ENCODE measurements at places on chromosomes 12 and 14. TPM values are rescaled to one million over a fixed set of nuclear protein-coding genes. Genes with fewer than 3 reads are reported as not detected.

DNA sequence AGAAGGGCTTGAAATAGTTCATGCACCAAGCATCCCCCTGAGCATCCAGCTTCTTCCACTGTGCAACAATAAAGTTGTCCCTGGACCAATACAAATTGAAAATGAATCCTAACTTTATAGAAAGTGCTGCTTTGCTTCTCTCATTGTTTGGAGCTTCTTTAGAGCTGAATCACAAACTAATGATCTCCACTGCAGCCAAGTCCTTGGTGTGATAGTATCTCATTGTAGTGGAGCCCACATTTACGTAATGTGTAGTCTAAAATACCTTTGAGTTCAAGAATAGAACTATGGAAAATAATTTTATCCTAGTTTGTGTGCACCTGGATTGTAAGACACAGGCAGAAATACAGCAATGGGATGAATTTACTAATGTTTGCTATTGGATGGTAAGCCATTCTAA is 319.9 kb downstream of the EGLN3 start:
- DNase-seq = no peak

DNA sequence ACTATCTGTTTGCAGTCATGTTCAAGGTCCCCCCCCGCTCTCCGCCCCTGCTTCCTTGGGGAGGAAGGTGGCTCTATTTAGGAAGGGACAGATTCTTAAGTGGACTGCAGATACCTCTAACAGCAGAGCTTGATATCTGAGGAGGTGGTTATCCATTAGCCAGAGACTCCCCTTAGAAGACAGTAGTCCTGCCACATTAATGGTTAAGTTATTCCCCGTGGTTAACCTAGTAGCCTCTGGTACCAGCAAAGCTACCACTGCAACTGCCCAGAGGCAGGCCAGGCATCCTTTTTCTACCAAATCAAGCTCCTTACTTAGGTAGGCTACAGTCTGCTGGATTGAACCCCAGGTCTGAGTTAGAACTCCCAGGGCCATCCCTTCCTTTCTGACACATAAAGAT is 162.1 kb upstream of the AVPR1A start:
- DNase-seq = no peak

- no peak for DNase-seq
Measured at GRCh38 chr12:58086930-58087329, 145.6 kb downstream of the ATP23 start.

Gene DLGAP5
- not detected for total RNA-seq

GRCh38 chr12:68375756-68376695 is 43.9 kb upstream of the MDM1 start:
- no peak for DNase-seq

DNA sequence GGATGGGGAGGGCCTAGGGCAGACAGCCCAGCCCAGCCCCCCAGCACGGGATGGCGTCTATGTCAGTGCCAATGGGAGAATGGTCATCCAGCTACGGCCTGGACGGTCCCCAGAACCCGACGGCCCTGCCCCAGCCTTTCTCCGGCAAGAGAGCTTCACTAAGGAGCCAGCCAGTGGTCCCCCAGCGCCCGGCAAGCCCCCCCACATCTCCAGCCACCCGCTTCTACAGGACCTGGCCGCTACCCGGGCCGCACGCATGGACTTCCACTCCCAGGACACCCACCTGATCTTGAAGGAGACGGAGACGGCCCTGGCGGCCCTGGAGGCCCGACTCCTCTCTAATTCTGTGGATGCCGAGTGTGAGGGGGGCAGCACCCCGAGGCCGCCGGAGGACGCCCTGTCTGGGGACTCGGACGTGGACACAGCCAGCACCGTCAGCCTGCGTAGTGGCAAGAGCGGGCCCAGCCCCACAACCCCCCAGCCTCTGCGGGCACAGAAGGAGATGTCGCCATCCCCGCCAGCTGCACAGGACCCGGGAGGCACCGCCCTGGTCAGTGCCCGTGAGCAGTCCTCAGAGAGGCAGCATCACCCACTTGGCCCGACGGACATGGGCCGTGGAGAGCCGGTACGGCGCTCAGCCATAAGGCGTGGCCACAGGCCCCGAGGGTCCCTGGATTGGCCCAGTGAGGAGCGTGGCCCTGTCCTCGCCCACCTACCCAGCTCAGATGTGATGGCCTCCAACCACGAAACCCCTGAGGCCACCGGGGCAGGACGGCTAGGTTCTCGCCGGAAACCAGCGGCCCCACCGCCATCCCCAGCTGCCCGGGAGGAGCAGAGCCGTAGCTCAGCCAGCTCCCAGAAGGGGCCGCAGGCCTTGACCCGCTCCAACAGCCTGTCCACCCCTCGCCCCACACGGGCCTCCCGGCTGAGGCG is 21.9 kb downstream of the CEP170B start:
- no peak for DNase-seq

GRCh38 chr14:31010935-31011334 is 14.5 kb upstream of the AP4S1 start:
- DNase-seq = no peak

DNA sequence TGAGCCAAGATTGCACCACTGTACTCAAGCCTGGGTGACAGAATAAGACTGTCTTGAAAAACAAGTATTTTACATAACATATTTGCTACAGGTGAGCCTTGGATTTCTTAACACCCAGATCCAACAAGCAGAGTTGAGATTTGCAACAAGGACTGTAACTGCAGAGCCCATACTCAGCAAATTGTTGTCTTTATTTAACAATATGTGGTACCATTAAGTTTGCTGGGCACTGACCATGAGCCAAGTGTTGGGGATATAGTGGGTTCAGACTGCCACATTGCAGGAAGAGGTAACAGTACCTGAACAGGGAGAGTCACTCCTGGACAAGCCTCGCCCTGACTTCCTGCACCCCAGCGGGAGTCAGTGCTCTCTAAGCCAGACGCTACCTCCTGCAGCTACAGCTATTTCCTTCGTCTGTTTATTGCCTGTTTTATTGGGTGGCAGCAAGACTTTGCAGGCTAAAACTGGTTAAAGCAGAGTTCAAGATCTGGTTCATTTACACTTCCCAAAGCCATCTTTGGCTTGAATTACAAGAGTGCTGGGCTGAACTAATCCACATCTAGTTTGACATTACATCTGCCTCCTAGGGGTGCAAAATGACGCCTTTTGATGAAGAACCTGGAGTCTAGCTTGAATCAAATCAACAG is 12.5 kb downstream of the AHSA1 start:
- no peak for DNase-seq

Gene SLC10A1
- not detected for total RNA-seq

- DNase-seq = peak; percentile 62
Measured at GRCh38 chr12:95218150-95219133, 835 bp downstream of the VEZT start.

- DNase-seq = peak; percentile 26
Measured at GRCh38 chr12:96198965-96199364, 4.8 kb downstream of the ELK3 start.

- DNase-seq = no peak
Measured at GRCh38 chr12:19456176-19456575, 16.9 kb downstream of the AEBP2 start.

DNA sequence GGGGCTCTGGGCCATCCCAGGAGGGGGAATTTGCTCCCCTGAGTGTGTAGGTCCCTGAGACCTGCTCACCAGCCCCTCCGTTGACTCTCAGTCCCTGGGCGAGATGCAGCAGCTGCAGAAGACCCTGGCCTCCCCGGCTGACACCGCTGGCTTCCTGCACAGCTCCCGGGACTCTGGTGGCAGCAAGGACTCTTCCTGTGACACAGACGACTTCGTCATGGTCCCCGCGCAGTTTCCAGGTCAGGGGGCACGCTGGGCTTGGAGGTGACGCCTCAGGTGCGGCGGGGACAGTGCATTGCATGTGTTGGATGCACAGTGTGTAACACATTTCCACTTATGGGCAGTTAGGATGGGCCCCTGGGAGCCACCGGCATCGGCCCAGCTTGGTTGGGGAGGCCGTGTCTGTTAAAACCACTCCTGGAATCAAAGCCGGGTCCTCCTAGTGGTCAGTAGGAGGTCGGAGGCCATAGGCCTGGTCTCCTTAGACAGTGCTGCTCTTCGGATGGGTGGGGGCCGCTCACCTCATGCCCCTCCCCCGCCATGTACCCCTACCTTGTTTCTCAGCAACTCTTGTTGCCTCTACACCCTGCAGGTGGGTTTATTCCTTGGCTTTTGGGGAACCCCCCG is 17.1 kb upstream of the PUS1 start:
- DNase-seq = no peak

GRCh38 chr12:64544371-64545080 is 65.8 kb upstream of the RASSF3 start:
- DNase-seq = no peak

DNA sequence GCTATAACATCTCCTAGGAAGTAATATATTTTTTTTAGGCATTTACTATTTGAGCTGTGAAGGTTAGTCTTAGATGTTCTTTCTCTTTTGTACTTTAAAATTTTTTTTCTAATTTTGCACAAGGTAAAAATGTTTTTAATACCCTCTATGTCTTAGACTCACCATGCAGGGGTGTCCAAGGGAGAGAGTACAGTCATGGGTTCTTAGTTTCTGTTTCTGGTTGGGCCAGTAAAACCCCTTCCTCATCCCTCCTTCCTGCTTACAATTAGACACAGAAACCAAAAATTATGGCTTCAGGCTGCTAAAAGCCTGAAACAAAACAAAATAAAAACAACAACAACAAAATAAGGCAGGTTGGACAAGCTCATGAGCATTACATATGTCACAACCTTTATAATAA is 193.0 kb downstream of the SYT1 start:
- no peak for DNase-seq

Gene CPNE8
- 5.1 TPM for total RNA-seq

DNA sequence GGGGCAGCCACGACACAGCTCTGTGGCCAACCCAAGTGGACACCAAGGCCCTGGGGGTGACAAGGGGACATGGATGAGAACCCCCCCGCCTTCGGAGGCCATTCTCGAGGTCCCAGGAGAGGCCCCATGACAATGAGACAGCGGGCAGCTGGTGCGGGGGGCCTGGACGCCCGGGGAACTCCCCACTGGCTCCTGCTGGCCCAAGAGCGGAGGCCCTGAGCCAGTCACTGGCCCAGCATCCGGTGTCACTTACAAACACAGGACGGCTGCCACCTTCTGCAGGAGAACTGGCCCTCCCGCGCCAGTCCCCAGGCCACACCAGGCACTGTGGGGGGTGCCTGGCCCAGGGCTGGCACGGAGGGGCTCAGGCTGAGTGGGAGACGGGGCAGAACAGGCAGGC is 51.4 kb downstream of the NCOR2 start:
- DNase-seq = no peak

- peak; percentile 48 for DNase-seq
Measured at GRCh38 chr12:31317471-31318395, 8.2 kb downstream of the SINHCAF start.

- DNase-seq = no peak
Measured at GRCh38 chr12:112096070-112096469, 12.5 kb downstream of the NAA25 start.

Gene CDCA4
- 17.1 TPM for total RNA-seq

DNA sequence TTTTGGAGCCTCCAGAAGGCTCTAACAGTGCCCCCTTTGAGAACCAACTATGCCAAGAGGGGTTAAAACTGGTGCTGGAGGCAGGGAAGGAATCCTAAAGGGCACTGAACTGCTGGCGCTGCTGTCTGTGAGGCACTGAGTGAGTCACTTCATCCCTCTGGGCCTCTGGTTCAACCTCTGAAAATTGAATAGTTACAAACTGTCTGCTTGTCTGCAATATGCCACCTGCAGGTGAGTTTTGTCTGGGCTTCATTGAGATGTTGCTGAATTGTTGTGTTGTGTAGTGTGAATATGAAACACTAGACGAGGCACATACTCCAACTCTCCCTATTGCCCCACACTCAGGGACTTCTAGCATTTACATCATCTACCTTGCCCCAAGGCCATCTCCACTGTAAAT is 68.0 kb downstream of the GRIN2B start:
- no peak for DNase-seq

GRCh38 chr14:59086241-59086882 is 102.1 kb upstream of the DAAM1 start:
- no peak for DNase-seq

All from CD4-positive, alpha-beta memory T cell (primary cell).